Left renal pelvis (tissue), 4 donors: ENCODE measurements at places on chromosomes 1 and 21. TPM values are rescaled to one million over a fixed set of nuclear protein-coding genes. Genes with fewer than 3 reads are reported as not detected.

The PCP4 gene
- 8.7 TPM for polyA plus RNA-seq

DNA sequence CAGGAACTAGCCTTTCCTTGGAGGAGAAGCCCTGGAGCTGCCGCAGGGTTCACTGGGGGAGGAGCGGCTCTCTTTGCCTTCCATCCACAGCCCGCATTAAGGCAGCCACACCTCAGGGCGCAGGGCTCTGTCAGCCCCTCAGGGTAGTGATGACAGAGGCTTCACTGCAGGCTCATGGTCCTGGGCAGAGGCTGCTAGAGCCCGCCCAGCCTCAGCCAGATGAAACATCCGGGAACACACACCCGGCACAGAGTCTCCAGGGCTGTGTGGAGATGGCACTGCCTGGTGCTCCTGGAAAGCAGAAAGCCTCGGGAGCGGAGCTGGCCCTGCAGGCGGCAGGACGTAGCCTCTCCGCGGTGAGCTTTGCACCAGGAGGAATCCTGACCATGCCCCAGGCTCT, 29.4 kb upstream of the PEX10 start:
- DNase-seq = no peak

DNA sequence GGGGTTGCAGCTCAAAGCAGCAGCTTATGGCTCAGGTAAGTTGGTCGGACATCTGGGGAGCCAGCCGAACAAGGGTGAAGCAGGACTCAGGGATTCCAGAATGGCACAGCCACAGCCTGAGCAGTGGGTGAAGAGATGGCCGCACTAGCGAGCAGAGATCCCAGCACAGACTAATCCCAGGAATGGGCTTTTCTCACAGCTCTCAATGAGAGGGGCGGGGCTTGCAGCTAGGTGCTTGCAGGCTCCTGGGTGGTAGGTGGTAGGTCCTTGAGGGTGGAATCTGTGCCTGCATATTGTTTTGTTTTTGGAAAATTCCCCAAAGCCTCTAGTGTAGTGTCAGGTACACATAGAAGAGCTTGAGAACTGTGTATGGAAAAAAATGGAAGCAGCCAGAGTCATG, 9.0 kb downstream of the KIAA0040 start:
- DNase-seq = no peak

DNA sequence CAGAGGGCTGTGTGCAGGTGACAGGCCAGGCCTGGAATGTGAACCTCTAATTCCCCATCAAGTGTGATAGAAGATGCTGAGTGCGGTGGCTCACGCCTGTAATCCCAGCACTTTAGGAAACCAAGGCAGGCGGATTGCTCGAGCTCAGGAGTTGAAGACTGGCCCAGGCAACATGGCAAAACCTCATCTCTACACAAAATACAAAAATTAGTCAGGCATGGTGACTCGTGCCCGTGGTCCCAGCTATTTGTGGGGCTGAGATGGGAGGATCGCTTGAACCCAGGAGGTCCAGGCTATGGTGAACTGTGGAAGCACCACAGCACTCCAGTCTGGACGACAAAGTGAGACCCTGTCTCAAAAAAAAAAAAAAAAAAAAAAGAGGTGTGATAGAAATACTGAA, 40.1 kb upstream of the PUM1 start:
- DNase-seq = no peak

The PIGM gene
- 13.9 TPM for polyA plus RNA-seq

The FCAMR gene
- 14.9 TPM for polyA plus RNA-seq

DNA sequence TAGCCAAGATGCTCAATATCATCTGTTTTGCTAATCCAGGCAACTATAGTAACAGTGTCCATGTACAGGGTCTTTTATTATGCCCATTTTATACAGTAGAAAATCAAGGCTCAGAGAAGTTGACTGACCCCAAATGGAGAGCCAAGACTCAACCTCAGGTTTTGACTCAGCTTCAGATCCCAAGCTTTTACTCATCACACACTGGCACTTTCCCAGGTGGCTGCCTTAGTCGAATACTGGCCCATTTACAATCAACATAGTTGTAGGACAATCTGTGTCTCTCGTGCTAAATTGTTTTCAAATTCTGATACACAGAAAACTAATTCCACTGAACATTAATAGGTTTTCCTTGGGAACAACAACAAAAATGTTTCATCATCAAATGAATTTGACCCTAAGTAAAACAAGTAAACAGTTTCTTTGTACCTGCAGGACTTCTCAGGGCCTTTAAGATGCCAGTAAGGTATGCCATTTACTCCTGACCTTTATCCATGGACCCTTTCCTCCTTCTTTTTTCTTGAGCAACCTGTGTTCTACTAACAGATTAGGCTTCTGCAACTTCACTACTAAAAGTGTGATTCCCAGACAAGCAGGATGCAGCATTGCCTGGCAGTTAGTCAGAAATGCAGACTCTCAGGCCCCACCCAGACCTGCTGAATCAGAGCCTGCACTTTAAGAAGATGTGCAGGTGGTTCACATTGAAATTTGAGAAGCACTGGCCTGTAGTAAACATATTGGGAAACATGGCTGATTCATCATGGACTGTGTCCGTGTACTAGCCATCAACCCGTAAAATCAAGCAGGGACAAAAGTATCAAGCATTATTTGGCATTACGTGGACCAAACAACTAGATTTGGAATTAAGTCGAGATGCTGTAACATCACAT, 128.8 kb downstream of the RRAGC start:
- DNase-seq = no peak

- no peak for DNase-seq
Observed at GRCh38 chr1:119617751-119618691, 30.0 kb downstream of the ZNF697 start.

DNA sequence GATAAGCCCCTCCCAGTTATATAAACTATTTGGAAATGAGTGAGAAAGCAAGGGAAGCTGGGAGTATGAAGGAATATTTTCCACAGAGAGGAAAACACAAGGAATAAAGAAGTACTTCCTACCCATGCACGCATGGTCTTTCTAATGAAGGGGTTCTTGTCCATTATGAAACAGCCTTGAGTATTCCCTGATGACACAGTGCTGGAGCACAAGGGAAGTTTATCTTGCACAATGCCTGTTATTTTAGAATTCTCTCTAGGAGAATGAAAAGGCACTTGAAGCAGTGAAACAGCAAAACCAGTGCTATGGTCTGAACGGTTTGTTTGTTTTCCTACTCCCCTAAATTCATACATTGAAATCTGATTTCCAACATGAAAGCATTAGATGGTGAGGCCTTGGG, 38.6 kb upstream of the ADAMTS1 start:
- no peak for DNase-seq

The CLDN19 gene
- polyA plus RNA-seq = 2.1 TPM

The NPHS2 gene
- 410 TPM for polyA plus RNA-seq

The MROH7 gene
- 1.9 TPM for polyA plus RNA-seq

The MATN1 gene
- polyA plus RNA-seq = 0.32 TPM

- DNase-seq = no peak
Observed at GRCh38 chr1:9774712-9775679, 48.8 kb downstream of the CLSTN1 start.

DNA sequence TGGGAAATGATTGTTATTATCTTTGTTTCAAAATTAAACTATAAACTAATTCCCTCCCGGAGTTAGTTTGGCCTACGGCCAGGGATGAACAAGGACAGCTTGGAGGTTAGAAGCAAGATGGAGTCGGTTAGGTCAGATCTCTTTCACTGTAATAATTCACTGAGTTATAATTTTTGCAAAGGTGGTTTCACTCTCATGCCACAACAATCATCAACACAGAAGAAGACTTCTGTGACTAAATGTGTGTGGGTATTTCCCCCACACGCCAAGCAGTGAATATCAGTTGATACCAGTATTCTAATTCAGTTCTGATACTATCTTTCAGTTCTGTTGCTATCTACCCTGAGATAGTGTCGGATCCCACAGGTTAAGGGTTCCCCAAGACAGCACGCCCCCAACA, 215.1 kb downstream of the S1PR1 start:
- no peak for DNase-seq

- no peak for DNase-seq
Observed at GRCh38 chr1:245571815-245572294, 417.1 kb downstream of the KIF26B start.

DNA sequence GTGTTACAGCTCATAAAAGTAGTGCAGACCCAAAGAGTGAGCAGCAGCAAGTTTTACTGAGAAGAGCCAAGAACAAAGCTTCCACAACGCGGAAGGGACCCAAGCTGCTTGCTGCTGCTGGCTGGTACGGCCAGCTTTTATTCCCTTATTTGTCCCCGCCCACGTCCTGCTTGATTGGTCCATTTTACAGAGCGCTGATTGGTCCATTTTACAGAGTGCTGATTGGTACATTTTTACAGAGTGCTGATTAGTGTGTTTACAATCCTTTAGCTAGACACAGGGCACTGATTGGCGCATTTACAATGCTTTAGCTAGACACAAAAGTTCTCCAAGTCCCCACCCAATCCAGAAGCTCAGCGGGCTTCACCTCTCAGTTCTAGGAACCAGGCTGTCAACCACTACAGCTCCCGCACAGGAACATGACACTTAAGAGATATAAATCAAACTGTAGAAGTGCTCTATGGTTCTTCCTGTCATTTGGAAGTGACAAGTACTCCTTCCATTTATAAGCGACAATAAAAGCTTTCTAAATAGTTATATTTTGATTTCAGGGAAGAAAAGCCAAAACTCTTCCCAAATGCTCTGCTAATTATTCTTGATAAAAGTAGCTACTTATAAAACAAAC, 28.5 kb downstream of the RNF115 start:
- DNase-seq = no peak

- DNase-seq = no peak
Observed at GRCh38 chr1:30801771-30802198, 44.2 kb upstream of the LAPTM5 start.

GRCh38 chr1:181080556-181080955, 7.9 kb upstream of the IER5 start:
- DNase-seq = no peak

The OLIG2 gene
- not detected for polyA plus RNA-seq

DNA sequence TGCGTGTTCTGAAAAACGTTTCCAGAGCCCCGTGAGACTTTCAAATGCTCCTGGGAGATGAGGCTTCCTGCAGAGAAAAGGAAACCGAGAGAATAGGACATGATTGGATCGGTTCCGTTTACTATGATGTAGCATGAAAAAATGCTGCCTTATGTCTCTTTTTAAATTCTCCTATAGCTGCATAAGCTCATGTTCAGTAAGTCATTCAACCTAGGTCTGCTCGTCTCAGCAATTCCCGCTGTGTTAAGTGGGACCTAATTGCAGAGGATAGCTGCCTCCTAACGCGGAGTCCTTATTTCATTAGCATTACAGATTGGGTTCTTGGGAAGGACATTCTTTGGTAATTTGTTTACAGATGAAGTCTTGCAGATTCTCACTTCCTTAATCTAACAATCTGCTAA, 165.3 kb downstream of the GALNT2 start:
- no peak for DNase-seq

DNA sequence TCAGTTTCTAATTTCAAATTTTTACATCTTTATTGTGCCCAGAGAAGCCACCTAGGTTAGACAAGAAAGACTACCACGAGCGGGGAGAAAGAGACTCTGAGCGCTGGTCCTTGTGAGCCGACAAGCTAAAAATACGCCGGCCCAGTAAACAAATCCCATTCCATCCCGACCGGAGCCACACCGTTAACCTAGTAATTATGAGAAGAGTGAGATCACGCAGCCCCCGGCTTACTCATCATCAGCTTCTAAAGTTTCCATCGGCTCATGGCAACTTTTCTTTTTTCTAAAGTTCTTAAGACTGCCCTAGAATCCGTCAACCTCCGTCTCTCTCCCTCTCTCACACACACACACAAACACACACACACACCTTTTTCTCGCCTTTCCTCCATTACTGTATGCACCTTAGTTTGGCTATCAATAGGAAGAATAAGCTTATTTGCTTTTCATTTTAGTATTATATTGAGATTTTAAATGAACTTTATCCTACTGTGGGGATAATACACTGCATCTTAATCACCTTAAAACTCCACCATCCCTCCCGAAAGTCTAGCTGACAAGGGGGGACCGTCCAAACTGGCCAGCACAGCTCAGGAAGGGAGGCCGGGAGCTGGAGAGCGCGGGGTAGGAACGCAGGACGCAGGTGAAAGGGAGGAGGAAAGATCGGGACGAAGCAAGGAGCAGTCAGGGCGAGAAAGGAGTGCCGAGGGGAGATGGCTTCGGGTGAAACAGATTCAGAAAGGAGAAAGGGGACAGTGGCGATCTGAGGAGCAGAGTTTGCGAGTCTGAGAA, 728 bp downstream of the OTUD7B start:
- DNase-seq = no peak

The C1orf94 gene
- polyA plus RNA-seq = not detected

- DNase-seq = no peak
Observed at GRCh38 chr1:81420760-81421159, 380.0 kb upstream of the ADGRL2 start.

The INSRR gene
- 3.9 TPM for polyA plus RNA-seq
